ENCODE measurements at places on chromosomes 3 and 15.

DNA sequence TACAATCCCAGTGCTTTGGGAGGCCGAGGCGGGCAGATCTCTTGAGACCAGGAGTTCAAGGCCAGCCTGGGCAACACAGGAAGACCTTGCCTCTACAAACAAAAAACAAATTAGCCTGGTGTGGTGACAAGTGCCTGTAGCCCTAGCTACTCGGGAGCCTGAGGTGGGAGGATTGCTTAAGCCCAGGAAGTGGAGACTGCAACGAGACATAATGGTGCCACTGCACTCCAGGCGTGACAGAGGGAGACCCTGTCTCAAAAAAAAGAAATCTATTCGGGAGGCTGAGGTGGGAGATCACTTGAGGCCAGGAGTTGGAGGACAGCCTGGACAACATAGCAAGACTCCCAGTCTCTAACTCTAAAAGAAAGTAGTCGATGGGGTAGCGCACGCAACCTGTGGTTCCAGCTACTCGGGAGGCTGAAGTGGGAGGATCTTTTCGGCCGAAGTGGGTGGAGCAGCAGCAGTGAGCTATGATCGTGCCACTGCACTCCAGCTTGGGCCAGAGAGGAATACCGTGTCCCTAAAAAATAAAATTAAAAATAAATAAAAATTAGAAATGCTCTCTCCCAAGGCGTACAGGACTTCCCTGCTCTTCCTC is 775 bp downstream of the C3orf33 start:
- DNase-seq = no peak

- peak; percentile 12 for DNase-seq
Measured at GRCh38 chr15:100768501-100768931, 111.1 kb upstream of the ALDH1A3 start.

GRCh38 chr3:4974154-4974553 is 5.1 kb upstream of the BHLHE40 start:
- DNase-seq = no peak

- DNase-seq = no peak
Measured at GRCh38 chr3:133374708-133375402, 25.0 kb upstream of the BFSP2 start.

- DNase-seq = no peak
Measured at GRCh38 chr3:57673156-57673555, 19.7 kb downstream of the DENND6A start.

GRCh38 chr3:182384221-182384620 is 409.1 kb upstream of the ATP11B start:
- no peak for DNase-seq

DNA sequence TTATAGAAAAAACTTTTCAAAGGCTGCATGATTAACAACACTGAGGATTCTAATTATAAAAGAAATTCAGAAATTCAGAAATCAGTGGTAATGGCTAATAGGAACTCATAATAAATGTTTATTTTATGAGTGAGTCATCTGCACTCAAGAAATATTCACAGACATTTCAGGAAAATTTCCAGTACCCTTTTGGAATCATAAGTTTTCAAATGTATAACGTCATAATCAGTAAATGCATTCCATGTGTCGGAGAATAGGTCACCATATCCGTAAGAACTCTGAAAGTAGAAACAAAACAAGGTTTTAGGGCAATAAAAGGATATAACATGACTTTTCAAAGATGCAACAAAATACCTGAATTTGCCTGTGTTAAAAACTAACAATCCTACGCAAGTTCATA is 24.7 kb downstream of the EOGT start:
- DNase-seq = no peak

GRCh38 chr3:53030619-53031449 is 15.0 kb downstream of the SFMBT1 start:
- peak; percentile 45 for DNase-seq

DNA sequence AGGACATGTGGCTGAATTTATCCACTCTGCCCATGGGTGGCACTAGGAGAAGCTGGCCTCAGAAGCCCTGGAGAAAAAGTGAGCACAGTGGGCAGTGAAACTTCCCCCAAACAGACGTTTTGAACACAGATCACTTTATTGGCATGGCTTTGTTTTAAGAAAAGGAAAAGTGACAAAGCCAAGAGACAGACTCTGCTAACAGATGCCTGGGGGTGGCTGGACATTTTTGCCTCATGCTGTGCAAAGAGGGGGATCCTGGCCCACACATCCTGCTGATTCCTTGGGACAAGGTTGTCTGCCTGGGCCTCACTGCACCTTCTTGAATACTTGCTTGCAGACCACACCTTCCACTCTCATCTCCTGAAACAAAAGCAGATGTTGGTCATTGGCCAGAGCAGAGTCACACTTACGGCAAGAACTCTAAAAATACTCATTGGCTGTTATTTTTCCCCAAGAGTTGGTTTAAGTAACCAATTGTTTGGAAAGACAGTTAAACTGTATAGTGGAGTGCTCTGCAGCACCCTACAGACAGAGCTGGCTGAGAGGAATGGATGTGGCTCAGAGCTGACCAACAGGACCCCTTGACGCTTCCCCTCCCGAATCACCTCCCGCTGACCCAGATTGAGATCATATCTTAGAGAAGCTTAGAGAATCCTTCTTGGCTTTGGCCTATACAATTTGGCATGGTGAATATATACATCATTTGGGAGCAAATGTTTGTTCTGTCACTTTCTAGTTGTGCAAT is 22.0 kb downstream of the RBP1 start:
- no peak for DNase-seq

GRCh38 chr15:31474059-31474868 is 147.6 kb downstream of the KLF13 start:
- DNase-seq = no peak

GRCh38 chr15:52236013-52236412 is 44.8 kb upstream of the GNB5 start:
- DNase-seq = no peak
